Astrocyte (in vitro differentiated cells and primary cell): ENCODE measurements at places on chromosomes 11 and 22. TPM values are rescaled to one million over a fixed set of nuclear protein-coding genes. Genes with fewer than 3 reads are reported as not detected.
A peak's percentile ranks its signal among the peaks of the same experiment; 100 is the strongest.

TUB gene
- total RNA-seq, result 5.7 and 6.0 TPM in 2 replicates

- DNase-seq, result no peak
Measured at GRCh38 chr22:17243524-17243923, 24.3 kb upstream of the ADA2 start.

FOXR1 gene
- not detected in 2 replicates for total RNA-seq

DNA sequence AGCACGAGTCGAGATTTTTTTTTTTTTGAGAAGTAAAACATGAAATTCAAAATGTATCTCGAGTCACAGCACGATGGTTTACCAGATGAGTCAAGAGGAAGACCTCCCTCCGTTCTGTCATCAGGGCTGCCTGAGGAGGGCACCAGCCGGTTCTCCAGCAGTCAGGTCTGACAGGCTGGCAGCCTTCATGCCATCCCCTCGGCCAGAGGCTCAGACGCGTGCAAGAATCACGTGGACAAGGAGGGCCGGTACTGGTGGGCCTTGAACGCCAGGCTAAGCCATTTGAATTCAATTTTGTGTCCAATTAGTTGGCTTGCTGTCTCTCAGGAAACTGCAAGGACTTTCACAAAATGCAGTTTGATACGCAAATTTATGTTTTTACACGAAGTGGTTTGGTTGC, 1412.2 kb downstream of the BRD1 start:
- no peak for DNase-seq

OR2AG2 gene
- 0.07 and 0.27 TPM in 2 replicates for total RNA-seq

- no peak for DNase-seq
Measured at GRCh38 chr22:43944670-43945430, 10.4 kb upstream of the SAMM50 start.

DNA sequence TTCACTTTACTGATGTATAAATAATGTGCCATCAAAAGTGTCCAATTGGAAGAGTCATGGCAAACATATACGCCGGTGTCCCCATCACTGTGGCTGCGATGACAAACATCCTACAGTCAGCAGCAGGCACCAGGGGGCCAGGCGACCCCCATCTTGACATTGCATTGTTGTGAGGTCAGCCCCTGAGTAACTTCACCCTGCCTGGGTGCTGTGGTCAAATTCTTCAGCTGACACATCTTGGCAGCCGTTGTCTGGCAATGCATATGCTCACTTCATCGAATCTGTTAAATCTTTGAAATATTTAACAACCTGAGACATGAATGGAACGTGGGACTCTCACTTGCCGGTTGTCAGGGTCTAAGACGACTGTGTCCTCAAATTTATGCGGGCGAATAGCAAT, 430.9 kb downstream of the BRD1 start:
- no peak for DNase-seq

DDX25 gene
- total RNA-seq, result 0.70 and 1.1 TPM in 2 replicates

GRCh38 chr11:5557751-5558150, 9.4 kb upstream of the OR52H1 start:
- no peak for DNase-seq

PPME1 gene
- 376 and 401 TPM in 2 replicates for total RNA-seq

DNA sequence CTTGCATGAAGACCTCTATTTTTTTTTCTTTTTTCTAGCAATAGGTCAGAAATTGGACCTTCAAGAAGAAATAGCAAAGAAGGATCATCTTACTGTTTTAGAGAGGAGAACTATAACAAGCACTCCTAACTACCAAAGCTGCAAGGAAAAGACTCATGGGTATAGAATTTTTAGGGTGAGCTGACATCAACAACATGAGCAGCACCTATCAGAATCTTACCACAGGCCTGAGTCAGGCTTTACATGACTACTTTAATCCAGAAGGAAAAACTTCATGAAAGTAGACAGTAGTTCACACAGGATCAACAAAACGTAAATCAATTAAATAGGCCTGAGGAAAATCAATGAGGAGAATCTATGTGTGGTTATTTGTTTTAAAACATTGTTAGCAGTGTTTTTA, 130.5 kb downstream of the FAM76B start:
- DNase-seq, result peak; percentile 54

YPEL4 gene
- 0.09 and 0.62 TPM in 2 replicates for total RNA-seq

C11orf52 gene
- total RNA-seq, result 0.50 and 0.60 TPM in 2 replicates

DNA sequence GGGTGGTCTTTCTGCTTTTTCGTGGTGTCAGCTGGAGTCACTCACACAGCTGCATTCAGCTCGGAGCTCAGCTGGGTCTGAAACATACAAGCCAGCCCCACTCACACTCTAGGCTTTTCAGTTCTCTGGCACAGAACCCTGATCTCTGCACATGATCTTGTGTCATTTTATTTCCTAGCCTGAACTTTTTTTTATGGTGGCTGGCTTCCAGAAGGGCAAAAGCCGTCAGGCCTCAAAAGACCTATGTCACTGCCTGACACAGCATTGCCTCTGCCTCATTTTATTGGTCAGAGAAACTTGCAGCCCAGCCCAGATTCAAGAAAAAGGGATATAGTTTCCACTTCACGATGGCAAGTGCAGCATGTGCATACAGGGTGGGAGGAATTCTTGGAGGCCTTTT, 117.8 kb downstream of the NTM start:
- no peak for DNase-seq

- DNase-seq, result no peak
Measured at GRCh38 chr11:57287884-57288283, 36.9 kb downstream of the TNKS1BP1 start.

DNA sequence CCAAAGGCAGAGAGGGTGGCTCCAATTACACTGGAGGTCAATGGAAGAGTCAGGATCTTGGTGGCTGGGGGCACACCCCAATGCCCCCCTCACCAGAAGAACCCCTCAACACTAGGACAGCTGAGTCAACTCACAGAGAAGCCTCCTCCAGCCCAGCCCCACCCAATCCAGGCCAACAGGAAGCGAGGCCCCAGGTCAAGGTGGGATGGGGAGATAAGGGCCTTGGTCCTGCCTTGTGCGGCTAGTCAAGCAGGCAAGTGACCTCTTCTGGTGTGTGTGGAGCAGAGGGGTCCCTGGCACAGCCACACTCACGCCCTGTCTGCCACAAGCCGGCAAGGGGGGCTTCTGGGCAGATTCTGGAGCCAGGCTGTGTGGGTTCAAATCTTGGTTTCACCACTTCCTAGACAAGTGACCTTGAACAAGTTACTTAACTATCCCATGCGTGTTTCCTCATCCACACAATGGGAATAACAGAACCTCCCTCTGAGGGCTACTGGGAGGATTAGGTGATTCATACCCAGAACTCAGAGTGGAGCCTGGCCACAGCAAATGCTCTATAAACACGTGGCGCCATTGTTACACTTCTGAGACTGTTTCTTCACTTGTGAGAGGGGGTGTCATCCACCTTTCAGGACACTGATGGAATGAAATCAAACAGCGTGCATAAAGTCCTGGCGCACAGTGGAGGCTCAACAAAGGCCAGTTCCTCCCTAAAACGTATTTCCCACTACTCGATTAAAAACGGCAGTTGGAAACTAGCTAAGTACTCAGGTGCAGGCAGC, 3.2 kb downstream of the TTLL12 start:
- peak; percentile 32 for DNase-seq

CAPRIN1 gene
- 294 and 309 TPM in 2 replicates for total RNA-seq

DNA sequence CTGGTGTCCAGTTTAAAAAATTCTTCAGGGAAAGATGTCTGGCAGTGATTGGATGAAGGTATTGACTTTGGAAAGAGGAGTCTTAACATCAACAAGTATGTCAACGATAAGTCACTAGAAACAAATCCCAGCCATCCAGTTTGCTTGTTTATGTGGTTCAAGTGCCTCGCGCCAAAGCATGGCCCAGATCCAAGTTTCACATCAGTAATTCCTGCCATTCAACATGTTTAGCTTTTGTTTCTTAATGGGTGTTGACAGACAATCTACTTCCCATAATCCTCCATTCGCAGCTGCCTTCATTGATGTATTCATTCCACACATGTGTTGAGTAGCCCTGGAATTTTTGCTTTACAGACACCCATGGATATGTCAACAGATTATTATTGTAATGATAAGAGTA, 77.8 kb downstream of the UBASH3B start:
- DNase-seq, result peak; percentile 77

GSTT2B gene
- 4.2 and 4.9 TPM in 2 replicates for total RNA-seq

- DNase-seq, result no peak
Measured at GRCh38 chr11:73155102-73155501, 13.0 kb upstream of the FCHSD2 start.

GRCh38 chr22:29096736-29097669, 24.2 kb downstream of the KREMEN1 start:
- no peak for DNase-seq

MMP8 gene
- not detected in 2 replicates for total RNA-seq

DNA sequence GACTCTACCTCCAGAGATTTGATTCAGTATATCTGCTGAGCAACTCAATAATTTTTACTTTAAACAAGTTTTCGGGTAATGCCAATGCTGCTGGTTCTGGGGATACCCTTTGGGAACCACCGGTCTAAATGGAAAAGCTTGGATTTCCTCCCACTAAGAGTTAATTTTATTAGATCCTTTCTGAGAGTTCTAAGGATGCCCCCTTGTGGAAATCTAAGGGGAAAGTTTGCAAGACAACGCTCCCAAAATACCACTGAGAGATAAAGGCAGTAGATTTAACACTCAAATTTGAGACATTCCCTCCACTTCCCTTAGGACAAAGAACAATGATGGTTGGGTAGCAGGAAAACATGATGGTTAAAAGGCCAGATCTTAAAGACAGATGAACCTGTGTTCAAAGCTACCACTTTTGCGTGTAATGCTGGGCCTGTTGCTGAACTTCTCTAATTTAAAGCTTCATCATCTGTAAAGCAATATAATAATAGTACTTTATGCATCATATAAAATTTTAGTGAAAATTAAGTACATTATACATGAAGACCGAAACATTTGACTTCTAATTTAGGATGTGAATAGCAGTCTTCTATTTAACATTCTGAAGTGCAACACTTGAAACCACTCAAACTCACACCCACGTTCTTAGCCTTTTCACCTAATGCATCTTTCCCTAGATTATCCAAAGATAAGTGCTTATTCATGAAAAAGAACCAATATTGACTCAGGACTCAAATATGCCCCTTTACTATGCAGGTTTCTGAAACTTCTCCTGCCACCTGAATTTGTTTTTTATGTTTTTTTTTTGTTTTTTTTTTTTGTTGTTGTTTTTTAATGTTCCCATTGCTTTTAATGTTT, 110.1 kb upstream of the LUZP2 start:
- DNase-seq, result peak; percentile 26

CREB3L1 gene
- total RNA-seq, result 324 and 399 TPM in 2 replicates

DNA sequence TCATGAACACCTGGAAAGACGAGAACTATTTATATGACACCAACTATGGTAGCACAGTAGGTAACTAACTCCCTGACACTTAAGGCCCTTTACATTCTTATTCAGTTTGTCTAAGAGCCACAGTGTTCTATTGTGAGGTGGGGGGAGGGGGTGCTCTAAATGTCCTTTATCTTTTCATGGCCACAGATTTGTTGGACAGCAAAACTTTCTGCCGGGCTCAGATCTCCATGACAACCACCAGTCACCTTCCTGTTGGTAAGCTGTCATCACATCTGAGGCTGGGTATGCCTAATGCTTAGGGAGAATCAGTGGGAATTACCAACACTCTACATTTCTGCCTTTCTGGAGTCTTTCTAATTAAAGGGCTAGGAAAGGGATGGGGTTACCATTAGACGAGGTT, 30.7 kb downstream of the EHF start:
- DNase-seq, result no peak

GRCh38 chr11:73750228-73750627, 10.6 kb downstream of the RAB6A start:
- no peak for DNase-seq

DNA sequence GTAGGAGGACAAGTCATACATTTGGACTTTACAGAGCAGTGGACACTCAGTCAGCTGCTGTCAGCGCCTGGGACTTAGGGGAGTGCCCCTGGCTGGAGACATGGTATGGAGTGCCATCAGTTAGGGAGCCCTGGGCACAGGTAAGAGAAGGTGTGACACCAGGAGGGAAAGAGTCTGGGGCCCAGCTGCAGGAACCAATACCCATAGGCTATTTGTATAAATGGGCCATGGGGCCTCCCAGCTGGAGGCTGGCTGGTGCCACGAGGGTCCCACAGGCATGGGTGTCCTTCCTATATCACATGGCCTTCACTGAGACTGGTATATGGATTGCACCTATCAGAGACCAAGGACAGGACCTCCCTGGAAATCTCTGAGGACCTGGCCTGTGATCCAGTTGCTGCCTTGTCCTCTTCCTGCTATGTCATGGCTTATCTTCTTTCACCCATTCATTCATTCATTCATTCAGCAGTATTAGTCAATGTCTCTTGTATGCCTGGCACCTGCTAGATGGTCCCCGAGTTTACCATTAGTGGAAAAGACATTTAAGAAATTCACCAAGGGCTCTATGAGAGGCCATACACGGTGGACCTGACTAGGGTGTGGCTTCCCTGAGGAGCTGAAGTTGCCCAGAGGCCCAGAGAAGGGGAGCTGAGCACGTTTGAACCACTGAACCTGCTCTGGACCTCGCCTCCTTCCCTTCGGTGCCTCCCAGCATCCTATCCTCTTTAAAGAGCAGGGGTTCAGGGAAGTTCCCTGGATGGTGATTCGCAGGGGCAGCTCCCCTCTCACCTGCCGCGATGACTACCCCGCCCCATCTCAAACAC, 850 bp upstream of the MIF start:
- no peak for DNase-seq

CYB5R2 gene
- 6.6 and 11.9 TPM in 2 replicates for total RNA-seq

GRCh38 chr11:77406396-77406795, 67.5 kb downstream of the PAK1 start:
- DNase-seq, result no peak

FJX1 gene
- 47.9 and 50.2 TPM in 2 replicates for total RNA-seq

GRCh38 chr11:63916837-63917691, at the start of gene RCOR2:
Gene RCOR2 (minus strand): TSS chr11:63917164. CDS start chr11:63916456, 708 bp downstream.
- DNase-seq, result peak; percentile 66

DNA sequence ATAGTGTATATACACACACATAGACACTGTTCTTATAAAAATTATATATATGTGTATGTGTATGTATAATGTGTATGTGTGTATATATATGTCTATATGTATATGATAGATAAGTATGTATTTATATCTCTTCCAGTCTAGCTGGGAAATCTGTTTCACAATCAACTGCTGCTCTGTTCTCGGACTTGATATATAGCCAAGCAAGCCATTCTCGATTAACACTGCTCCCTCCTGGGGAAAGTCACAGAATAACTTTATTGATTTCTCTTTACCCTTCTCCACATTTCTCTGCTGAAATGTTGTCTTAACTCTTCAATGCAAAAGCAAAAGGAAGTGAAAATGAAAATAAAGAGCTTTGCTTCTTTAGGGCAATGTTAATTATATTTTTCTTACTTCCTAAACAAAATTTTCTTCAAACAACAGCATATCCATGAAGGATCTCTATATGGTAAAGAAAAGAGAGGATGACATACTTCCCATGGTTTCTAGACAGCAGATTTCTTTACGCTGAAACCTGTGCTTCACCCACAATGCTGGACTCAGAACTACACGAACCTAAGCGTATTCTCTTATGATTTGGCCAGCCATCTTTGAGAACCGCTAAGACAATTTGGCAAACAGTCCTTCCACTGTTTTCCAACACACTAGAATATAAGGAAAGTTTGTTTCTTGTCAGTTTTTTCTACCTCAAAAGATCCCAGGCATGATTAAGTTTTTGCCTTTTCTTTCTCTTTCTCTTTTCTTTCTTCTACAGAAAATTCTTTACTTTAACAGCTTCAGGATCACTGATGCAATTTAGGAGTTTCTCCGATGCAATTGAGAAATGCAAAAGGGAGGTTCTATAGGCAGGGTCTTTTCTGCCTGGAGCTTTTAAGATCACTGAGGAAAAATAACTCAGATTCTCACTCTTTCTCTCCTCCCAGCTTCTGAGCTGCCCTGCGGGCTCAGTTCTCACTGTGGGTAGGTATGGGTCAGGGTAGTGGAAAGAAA, 1.9 kb downstream of the BLID start:
- no peak for DNase-seq

GRCh38 chr22:36741204-36741793, 34.6 kb downstream of the IFT27 start:
- no peak for DNase-seq

GRCh38 chr11:121659811-121660210, 207.0 kb upstream of the SORL1-AS1 start:
- DNase-seq, result no peak
